Suprapubic skin (tissue), 4 donors: ENCODE measurements at places on chromosomes 11 and 22. TPM values are rescaled to one million over a fixed set of nuclear protein-coding genes. Genes with fewer than 3 reads are reported as not detected.

Gene DCHS1
- total RNA-seq, result 8.4 TPM

Gene IGSF9B
- 9.8 TPM for total RNA-seq

Gene JOSD1
- total RNA-seq, result 64.4 TPM

Gene DGCR6
- total RNA-seq, result 4.9 TPM

Gene PRG2
- total RNA-seq, result not detected

Gene RRM1
- total RNA-seq, result 88.5 TPM

Gene STK33
- not detected for total RNA-seq

Gene DDI1
- total RNA-seq, result not detected

Gene KLHL35
- total RNA-seq, result 0.97 TPM

Gene SLC16A8
- total RNA-seq, result not detected

Gene TIMP3
- total RNA-seq, result 166 TPM

Gene MRE11
- 20.4 TPM for total RNA-seq

Gene LIPT2
- total RNA-seq, result 7.6 TPM

Gene DDIAS
- total RNA-seq, result 1.5 TPM

DNA sequence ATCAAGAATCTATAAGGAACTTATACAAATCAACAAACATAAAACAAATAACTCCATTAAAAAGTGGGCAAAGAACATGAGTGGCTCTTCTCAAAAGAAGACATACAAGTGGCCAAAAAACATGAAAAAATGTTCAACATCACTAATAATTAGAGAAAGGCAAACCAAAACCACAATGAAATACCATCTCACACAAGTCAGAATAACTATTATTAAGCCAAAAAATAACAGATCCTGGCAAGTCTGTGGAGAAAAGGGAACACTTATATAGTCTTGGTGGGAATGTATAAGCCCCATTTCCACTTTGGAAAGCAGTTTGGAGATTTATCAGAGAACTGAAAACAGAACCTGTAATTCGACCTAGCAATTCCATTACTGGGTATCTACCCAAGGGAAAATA lies 921.0 kb downstream of the KCNA4 start:
- DNase-seq, result no peak

DNA sequence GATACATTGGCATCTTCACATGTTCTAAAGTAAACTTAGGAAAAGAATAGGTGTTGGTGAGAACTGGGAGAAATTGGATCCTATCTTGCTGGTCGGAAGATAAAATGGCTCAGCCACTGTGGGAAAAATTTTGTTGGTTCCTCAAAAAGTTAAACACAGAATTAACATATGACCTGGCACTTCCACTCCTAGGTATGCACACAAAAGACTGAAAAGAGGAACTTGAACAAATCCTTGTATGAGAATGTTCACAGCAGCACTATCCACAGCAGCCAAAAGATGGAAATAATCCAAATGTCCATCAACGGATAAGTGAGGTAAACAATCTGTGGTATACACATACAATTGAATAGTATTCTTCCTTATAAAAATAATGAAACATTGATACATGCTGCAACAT lies 4.8 kb upstream of the TPH1 start:
- no peak for DNase-seq

GRCh38 chr22:30859714-30860095 lies 108.9 kb downstream of the MORC2 start:
- peak; percentile 40 for DNase-seq

- DNase-seq, result no peak
These were observed 31.7 kb downstream of the OR8B12 start for GRCh38 chr11:124511745-124512144.

DNA sequence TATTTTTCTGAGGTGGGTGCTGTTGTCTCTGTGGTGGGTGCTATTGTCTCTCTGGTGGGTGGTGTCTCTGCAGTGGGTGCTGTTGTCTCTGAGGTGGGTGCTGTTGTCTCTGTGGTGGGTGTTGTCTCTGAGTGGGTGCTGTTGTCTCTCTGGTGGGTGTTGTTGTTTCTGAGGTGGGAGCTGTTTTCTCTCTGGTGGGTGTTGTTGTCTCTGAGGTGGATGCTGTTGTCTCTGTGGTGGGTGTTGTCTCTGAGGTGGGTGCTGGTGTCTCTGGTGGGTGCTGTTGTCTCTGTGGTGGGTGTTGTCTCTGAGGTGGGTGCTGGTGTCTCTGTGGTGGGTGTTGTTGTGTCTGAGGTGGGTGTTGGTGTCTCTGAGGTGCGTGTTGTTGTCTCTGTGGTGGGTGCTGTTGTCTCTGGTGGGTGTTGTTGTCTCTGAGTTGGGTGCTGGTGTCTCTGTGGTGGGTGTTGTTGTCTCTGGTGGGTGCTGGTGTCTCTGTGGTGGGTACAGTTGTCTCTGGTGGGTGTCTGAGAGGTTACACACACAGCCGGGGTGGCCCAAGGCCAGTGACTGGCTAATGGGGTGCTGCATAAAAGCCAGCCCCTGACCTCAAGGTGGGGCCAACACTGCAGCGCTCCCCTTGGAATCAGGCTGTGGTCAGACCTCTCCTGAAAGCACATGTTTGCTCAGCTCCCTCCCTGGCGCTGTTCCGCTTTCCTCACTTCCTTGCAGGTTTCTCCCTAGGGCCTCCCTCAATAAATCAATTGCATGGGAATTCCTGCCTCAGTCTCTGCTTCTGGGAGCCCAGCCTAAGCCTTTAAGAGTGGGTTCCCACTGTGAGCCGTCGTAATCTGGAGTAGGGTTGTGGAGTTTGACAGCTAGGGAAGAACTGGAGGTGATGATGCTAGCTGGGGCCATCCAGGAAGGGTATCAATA lies 31.0 kb upstream of the XBP1 start:
- no peak for DNase-seq

DNA sequence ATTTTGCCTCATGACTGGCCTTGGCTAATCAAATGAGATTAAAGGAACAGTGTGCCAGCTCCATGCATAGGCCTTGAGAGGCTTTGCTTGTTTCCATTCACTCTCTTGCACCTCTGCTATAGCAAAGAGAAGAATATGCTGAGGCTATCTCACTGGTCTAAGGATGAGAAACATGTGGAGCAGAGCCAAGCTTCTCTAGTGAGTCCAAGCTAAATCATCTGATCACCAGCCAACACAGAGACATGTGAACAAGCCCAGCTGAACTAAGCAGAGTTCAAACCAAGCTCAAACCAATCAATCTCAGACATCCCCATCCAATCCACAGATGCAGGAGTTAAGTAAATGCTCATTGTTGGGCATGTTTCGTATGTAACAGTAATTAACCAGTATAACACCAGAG lies 69.4 kb upstream of the API5 start:
- no peak for DNase-seq

DNA sequence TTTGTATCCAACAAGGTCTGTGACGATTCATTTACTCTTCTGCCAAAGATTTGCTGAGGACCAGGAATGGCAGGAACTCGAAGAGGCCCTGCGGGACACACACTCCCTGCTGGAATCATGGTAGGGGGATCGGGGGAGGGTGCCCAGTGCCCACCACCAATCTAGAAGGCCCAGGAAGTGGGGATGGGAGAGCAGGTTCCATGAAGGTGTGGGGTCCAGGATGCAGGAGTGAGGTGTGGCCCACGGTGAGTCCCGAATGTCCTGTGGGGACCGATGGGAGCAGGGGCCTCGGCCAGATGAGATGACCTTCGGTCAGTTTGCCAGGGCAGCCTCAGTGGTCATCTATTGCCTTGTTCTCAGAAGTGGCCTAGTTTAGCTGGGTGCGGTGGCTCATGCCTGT lies 492.7 kb downstream of the BRD1 start:
- DNase-seq, result no peak

DNA sequence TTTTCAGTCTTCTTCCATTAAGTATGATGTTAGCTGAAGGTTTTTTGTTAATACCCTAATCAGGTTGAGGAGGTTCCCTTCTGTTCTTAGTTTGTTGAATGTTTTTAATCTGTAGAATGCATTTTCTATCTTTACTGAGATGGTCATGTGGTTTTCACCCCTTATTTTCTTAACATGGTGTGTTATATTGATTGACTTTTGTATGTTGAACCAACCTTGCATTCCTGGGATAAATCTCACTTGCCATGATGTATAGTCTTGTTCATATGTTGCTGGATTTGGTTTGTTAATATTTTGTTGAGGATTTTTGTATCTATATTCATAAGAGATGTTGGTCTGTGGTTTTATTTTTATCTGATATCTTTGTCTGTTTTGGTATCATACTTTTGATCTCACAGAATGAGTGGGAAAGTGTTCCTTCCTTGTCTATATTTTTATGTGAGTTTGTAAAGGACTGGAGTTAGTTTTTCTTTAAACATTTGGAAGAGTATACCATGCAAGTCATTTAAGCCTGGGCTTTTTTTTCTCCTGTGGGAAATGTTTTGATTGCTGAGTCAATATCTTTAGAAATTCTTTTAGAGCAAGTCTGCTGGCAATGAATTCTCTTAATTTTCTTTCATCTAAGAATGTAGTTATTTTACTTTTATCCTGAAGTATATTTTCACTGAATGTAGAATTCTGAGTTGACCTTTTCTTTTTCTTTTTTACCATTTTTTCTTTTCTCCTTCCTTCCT lies 5.5 kb upstream of the P4HA3 start:
- DNase-seq, result no peak

DNA sequence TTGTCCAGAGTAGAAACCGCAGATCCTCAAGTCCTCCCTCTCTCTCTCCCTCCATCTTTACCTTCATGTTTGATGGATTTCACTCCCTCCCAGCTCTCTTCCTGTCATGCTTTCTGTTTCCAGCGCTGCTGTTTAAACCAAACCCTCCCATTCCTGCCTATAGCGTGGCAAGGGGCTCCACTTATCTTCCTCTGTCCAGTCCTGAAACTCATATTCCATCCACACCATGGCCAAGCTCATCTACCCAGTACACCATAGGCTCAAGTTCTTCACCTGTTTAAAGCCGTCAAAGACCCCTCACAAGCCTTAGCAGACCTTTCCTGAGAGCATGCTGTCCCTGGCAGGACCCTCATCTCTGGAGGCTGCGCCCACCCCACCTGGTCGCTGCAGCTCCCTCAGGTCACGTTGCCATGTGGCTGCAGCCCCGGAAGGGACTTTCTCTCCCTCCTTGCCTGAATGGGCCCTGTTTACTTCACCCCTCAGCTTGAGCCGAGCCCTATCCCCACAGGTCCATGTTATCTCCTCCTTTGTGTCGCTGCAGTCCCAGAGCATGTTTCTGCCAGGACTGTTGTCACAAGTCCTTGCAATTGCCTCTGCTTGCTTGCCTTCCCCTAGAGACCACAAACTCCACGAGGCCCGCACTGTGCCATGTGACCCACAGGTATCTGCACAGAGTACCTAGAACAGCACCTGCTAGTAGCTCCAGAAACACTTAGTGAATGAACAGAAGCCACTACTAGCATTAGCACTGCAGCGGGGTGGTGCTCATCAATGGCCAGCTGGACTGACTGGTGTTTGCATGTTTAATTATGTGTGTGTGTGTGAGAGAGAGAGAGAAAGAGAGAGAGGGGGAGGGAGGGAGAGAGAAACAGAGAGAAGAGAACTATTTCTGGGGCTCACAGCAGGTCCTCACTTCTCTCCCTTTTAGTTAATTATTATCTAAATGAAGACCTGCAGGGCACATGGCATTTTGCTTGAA lies 149.4 kb upstream of the SNX19 start:
- no peak for DNase-seq

DNA sequence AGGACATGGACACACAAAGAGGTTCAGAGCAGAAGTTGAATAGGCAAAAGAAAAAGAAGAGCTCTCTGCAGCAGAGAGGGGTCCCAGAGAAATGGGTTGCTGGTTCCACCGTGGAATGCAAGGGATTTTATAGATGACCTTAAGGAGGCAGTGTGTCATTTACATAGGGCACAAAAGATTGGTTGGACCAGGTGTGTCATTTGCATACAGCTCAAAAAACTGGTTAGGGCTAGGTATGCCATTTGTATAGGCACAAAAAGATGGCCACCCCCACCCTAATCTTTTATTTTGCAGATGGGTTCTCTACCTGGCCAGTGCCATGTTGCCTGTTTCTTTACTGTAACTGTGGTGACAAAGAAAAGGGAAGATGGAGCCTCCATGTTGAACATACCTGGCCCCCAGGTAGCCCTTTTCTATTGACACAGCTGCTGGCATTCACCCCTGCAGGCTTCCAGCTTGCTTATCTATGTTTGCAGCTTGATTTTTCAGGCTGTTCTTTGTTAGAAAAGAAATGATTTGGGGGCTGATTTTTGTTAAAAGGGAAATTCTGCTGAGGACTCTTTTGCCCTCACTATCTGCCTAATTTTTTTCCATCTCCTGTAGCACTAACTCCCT lies 3.1 kb upstream of the CAVIN3 start:
- DNase-seq, result no peak

DNA sequence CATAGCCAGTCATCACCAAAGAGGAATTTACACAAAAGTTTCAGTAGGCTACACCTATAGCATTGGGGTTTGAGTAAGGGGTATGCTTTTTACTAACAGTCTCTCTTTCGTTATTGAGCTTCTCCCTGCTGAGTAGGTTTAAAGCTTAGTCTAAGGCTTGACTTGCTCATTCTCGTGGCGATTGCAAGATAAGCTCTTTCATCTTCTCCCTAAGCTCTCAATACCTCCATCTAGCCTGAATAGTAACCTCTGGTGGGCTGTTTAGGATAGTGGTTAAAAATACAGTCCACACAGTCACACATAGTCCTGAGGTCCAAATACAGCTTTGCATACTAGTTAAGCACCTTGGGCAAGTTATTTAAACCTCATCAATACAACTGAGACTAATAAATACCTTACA lies 65.6 kb downstream of the IMMP1L start:
- DNase-seq, result no peak

GRCh38 chr11:126246636-126247035 lies 22.1 kb downstream of the SRPRA start:
- DNase-seq, result no peak

- DNase-seq, result no peak
These were observed 8.9 kb upstream of the OR2D3 start for GRCh38 chr11:6911948-6912347.

GRCh38 chr11:86177302-86177701 lies 67.3 kb upstream of the EED start:
- no peak for DNase-seq

- DNase-seq, result peak; percentile 77
These were observed 6.6 kb upstream of the GNAZ start for GRCh38 chr22:23063539-23064380.

- no peak for DNase-seq
These were observed 788 bp downstream of the KRTAP5-10 start for GRCh38 chr11:71566081-71566620.

GRCh38 chr11:27414644-27415043 lies 51.6 kb upstream of the CCDC34 start:
- no peak for DNase-seq

DNA sequence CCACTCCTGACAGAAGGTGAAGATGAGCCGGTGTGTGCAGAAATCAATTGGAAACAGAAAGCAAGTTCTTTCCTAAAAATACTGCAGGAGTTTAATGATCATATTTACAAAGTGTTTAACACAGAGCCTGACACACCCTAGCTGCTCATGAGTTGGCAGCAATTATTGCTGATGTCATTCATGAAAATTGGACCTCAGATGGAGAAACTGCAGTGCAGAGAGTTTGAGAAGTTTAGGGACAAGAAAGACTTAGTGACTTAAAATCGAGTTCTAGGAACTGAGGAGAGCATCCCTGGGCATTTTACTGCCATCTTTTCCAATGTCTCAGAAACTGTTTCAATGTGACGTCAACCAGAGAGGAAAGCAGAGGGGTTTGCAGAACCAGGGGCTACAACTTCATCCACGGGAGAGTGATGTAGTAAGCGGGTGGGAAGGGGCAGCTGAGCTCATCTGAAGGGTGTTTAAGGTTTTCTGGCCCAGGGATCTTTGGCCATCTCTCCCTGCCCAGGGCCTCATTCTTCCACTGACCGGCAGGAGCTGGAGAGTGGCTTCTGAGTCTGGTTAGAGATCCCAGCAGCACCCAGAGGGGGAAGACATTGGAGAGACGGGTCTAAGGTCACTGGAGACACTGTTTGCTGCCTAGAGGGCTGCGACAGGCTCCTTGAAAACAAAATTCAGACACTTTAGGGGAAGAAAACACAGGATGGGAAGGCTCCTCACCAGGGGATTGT lies 21.1 kb upstream of the IGLL5 start:
- no peak for DNase-seq
